Natural killer cell (primary cell): ENCODE measurements at places on chromosomes 2 and 18. TPM values are rescaled to one million over a fixed set of nuclear protein-coding genes. Genes with fewer than 3 reads are reported as not detected.

Gene REG3A
- total RNA-seq = not detected

Gene ANKRD62
- total RNA-seq = not detected

Gene NDUFV2
- 154 TPM for total RNA-seq

Gene ABCG8
- not detected for total RNA-seq

Gene CTAGE1
- total RNA-seq = not detected

Gene C2orf15
- total RNA-seq = 2.6 TPM

Gene SIX3
- total RNA-seq = 0.15 TPM

Gene GRP
- total RNA-seq = not detected

Gene FBXO48
- total RNA-seq = 1.1 TPM

Gene FSHR
- total RNA-seq = not detected

Gene COX5B
- 126 TPM for total RNA-seq
